Activated CD4-positive, alpha-beta T cell treated with anti-CD3 and anti-CD28 coated beads, Interleukin-2, amount 50 U/mL, for 24 hours (primary cell): ENCODE measurements at places on chromosomes 12 and 14.

DNA sequence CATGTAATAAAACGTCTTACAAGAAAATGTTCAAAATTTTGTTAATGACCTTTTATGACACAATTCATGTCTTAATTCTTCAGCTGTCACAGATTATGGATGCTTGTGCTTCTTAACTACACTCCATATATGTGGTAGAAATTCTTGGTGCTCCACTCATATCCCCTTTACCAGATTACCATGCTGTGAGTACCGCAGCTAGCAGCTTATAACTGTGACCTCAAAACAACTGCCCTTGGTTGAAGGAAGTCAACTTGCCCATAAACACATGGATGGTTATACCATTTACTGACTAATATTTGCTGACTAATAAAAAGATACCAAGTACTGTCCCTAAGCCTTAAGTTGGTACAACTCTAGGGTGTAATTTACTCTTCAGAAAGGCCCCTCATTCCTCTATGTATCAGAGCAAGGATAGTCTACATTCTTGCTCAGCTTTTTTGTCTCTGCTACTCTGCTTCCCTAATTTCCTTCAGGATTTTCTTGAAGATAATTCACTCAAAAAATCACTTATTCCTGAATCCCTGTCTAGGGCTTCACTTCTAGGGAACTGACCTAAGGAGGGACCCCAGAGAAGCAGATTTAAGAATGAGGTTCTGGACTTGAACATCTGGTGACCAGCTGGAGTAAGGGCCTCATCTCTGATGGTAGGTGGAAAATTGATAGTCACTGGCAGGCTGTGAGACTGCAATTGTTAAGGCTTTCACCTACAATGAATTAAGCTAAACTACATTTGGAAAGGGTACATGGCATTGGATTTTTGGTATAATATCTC lies 152.3 kb downstream of the SLC6A15 start:
- no peak for DNase-seq

DNA sequence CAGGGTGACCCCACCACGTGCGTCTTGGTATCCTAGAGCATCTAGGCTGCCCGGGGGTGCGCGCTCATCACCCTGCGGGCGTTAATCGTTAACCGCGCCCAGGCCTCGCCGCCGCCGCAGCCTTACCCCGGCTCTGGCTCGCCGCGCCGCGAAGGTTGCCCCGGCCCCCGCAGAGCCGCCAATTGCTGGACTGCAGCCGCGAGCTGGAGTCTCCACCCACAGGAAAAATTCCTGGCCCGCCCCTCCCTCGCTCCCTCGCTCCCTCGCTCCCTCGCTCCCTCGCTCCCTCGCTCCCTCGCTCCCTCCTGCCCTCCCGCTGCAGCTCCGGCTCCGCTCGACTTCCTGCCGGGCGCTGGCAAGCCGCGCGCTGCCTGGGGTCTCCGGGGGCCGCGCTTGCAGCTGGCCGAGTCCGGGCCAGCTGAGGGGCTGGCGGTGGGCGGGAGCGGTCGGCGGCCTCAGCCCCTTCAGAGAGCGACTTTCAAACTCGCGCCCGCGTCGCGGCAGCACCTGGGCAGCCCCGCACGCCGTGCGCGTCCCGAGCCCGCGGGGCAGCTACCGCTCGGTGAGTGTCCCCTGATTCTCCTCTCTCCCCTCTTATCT lies at the start of gene PLEKHG3:
Gene PLEKHG3 (plus strand): TSS at position 282 of the 600 bp plus-strand sequence. CDS start 23,208 bp downstream, outside the sequence.
- DNase-seq, result no peak

DNA sequence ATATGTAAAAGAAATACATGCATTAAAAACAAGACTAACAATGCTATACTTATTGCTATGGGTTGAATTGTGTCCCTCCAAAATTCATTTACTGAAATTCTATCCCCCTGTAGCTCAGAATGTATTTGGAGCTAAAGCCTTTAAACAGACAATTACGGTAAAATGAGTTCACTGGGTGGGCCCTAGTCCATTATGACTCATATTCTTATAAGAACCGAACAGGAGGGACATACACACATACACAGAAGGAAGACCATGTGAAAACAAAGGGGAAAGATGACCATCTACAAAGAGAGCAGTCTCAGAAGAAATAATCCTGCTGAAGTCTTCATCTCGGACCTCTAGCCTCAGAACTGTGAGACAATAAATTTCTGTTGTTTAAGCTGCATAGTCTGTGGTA lies 77.1 kb upstream of the ANKS1B start:
- DNase-seq, result no peak

DNA sequence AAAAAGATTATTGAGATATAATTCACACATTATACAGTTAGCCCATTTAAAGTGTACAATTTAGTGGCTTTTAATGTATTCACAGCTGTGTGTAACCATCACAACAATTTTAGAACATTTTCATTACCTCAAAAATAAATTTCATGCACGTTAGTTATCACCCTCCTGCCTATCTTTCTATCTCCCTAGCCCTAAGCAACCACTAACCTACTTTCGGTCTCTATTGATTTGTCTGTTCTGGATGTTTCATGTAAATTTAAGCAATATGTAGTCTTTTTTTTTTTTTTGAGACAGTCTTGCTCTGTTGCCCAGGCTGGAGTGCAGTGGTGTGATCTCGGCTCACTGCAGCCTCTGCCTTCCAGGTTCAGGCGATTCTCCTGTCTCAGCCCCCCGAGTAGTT lies 439.4 kb downstream of the PCNX1 start:
- DNase-seq, result no peak

- no peak for DNase-seq
These were observed 8.8 kb downstream of the WASHC3 start for GRCh38 chr12:102053062-102053349.

- no peak for DNase-seq
These were observed 59.6 kb downstream of the OR11H12 start for GRCh38 chr14:18660585-18660922.

- DNase-seq, result no peak
These were observed 65.1 kb downstream of the TRAFD1 start for GRCh38 chr12:112190231-112191025.

- DNase-seq, result no peak
These were observed 10.2 kb downstream of the OR6S1 start for GRCh38 chr14:20631023-20631879.

DNA sequence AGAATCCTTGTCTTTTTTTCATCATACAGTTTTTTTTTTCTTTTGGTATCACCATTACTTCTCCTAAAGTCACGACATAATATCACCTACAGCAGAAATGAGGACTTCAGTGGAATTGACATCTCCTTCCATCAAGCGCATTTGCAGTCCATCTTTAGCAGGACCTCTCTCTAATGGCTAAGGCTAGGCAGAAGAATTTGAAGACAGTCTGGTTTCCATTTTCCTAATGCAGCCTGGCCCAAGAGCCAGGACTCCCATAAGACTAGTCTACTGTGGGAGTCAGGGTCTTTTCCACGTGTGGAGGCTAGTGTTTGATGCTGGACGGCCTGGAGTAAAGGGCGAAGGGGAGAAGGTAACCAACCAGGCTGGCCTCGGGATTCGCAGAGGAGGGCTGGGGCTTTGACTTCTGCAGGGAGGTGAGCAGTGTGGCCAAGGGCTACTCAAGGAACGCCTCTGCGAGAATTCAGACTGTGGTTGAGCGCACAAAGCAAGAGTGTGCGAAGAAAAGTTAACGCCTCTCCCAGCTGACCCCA lies 769 bp upstream of the ZNF740 start:
- no peak for DNase-seq

- DNase-seq, result no peak
These were observed 41.9 kb downstream of the E2F7 start for GRCh38 chr12:77023501-77023900.

DNA sequence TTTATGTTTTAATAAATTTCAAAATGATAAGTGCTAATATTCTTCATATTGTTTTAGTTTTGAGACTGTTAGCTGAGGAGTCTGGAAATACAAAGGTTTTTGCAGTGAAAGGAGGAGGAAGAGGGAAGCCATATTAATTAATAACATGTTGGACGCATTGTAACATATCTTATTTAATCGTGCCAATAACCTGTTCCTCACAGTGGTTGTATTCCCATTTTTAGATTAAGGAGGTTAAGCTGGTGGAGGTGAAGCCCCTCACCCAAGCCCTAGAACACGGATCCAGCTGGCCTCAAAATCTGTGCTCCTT lies 92.4 kb downstream of the EML1 start:
- no peak for DNase-seq

DNA sequence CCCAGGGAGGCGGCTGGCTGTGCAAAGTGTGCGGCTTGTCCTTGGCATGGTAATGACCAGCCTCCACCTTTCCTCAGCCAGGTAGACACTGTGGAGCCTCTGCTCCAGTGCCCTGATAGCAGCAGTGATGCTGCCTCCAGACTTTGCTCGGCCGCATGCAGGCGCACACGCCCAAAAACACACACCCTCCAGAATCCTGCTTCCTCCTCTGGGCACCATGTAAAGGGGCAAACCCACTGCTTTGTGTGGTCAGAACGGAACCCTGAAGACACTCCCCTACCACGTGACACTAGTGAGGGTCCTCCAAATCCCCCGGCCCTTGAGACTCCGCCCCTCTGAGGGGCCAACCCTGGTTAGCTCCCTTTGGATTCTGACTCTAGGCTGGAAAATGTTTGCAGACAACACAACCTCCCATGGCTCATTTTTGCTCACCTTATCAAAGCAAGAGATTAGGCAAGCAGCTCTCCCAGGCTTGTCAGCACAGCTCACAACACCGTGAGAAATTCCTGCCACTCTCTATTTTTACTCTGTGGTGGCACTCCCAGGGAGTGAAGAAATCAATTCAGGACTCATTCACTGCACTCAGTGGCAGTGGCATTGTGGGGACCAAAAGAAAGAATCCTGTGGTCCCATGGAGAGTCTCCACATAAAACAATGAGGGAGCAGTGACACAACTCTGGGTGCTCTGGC lies 4.5 kb downstream of the KRT77 start:
- no peak for DNase-seq

DNA sequence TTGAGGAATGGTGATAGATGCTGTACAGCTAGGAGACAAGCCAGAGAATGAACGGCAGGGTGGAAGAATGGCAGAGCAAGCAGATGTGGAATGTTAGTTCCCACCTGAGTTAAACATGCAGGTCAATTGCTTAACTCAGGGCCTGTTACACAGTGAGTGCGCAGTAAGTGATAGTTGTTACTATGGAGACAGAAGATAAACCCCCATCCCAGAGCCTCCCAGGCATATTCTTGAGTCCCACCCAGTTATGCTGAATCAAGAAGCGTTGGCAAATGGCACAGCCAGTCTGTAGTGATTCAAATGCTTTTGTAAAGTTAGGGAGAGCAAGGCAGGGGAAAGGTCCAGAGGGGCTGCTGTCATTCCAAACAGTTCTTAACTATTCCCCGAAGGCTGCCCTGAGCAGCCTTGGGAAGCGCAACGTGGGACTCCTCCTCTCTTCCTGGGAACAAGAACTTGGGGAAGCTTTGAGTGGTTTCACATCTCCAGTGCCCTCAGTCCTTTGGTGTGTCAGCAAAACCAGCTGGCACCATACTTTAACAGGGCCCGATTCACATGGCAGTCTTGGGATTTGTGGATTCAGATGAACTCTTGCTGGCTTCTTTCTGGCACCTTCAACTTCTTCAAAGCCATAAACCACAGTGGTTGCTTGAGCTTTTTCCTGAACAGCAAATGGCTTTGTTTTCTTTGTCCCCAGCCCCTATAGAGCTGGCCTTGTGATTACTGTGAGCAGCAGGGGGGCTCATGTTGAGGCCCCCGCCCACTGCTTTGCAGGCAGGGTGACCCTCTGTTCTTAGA lies 66.4 kb downstream of the PPM1A start:
- DNase-seq, result no peak

DNA sequence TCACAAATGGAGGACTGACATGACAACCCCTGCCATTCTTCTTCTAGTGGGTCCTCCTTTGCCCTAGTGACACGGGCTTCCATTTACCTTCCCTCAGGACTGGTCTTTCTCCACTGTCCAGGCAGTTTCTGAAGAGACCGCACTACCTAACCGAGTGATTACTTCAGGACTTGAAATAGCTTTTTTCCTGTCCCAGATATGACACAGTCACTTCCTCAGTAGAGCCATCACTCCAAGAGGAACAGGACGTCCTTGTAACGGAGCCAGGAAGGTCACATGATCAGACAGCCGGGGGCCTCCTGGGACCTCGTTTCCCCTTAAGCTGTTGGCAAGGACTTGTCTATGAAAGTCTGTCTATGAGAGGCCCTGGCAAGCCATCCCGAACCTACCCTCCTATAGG lies 62.3 kb downstream of the FOS start:
- DNase-seq, result no peak

DNA sequence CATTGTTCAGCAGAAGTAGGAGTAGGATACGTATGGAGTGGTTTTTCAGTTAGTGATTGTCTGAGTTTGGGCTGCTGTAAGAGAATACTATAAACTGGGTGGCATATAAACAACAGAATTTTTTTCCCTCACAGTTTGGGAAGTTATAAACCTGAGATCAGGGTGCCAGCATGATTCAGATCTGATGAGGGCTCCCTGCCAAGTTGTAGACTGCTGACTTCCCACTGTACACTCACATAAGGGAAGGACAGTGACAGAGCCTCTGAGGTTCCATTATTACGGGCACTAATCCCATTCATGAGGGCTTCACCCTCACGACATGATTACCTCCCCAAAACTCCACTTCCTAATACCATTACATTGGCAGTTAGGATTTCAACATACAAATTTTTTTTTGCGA lies 50.7 kb downstream of the ACSM4 start:
- DNase-seq, result no peak

DNA sequence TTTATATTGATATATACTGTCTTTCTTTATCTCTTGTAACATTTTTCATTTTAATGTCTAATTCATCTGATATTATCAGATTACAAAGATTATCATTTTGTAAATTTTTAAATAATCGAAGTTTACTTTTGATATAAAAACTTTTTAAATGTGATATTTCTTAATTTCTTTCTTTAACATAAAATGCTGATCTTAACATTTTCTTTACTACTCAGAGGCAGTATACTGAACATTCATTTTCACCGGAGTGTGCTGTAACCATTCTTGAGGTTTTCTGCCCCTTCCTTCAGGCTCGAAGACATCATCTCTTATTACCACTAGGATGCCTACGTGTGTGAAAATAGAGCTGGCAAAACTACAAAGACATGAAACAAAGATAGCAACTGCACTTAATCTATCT lies 186.9 kb downstream of the DIO2 start:
- no peak for DNase-seq

DNA sequence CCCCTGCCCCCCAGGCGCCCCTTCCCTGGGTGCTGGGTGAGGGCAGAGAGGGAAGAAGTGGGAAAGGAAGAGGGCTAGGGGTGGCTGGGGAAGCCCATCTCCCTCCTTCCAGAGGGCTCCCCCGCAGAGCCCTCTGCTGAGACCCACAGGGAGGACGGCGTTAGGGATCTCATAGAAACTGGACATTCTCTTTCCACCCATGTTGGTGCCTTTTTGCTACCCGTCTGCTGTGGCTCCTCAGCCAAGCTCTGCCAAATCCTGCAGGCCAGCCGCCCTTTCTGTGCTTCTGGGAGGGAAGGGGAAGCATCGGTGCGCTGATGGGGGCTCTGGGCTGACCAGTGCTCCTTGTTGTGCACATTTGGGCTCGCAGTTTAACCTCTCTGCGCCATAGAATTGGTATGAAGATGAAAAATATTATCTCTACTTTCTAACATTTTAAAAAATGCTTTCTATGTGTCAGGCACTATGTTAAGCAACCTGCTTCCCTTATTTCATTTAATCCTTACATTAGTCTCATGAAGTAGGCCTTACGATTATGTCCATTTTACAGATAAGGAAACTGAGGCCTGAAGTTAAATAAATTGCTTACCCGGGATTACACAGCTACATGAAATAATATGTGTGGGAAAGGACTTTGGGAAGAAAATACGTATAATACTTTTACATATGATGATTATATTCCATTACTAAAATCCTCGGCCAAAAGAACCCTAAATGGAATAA lies 981 bp downstream of the SLC48A1 start:
- DNase-seq, result no peak

GRCh38 chr12:4148418-4149056 lies 125.0 kb upstream of the CCND2 start:
- no peak for DNase-seq

- DNase-seq, result no peak
These were observed 349.9 kb downstream of the ETNK1 start for GRCh38 chr12:22974865-22975264.
